ENCODE measurements at places on chromosomes 3 and 15. TPM values are rescaled to one million over a fixed set of nuclear protein-coding genes. Genes with fewer than 3 reads are reported as not detected.

DNA sequence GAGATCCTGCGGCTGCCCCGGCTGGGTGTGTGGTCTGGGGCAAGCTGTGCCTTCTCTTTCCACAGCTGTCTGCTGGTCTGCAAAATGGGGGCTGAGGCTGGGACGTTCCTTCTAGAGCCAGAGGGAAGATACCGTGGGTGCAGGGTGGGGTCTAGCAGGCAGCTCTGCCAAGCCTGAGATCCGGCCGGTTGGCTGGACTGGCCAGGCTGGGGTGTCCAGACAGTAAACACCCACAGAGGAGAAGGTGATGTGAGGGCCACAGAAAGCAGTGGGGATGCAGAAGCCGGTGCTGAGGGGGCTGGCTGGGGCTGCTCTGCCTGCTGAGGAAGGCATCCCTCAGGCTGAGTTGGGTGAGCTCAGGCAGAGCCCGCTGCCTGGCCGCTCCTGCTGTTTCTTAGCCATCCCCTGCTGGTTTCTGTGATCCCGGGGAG, 46.1 kb downstream of the FBLN2 start:
- no peak for DNase-seq

GOLGA6A gene
- total RNA-seq, result not detected

SAMMSON gene
- total RNA-seq, result not detected

CD80 gene
- 1.3 TPM for total RNA-seq

ANP32A gene
- total RNA-seq, result 92.6 TPM

DNA sequence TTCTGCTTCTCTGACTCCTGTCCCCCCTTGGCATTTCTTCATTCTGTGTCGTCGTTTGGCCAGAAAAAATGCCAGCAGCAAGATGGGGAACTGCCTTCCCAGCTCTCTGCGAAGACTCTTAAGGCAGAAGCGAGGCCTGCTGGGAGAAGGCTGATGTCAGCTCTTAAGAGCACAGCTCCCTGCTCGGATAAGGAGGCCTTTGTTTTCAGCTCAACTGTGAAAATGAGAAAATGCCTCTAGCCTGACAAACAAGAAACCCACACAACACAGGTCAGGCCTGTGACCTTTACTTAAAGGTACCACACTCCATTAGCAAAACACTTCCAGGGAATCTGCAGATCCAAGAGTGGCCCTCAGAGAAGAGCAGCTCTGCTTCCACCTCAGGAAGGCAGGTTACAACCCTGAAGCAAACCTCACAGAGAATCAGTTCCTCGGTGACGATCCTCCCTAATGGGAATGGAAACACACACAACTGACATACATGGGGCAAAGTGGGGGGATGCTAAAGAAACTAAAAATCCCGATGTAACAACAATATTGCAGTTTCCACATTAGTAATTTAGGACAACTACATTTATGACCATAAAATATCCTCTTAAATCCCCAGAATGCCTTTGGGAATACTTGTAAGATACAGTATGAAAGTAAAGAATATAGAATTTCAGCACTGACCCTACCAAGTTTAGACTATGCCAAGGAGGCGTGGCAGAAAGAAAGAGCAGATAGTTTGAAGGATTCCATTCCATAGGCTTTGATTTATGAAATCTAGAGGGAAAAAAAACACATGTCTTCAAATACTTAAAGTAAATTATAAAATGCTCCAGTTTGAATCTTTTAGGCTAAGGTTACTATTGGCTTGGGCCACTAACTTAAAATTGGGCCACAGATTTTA, 52.1 kb downstream of the VGLL4 start:
- DNase-seq, result no peak

GRCh38 chr3:165852191-165852590, 15.0 kb upstream of the BCHE start:
- DNase-seq, result no peak

DNA sequence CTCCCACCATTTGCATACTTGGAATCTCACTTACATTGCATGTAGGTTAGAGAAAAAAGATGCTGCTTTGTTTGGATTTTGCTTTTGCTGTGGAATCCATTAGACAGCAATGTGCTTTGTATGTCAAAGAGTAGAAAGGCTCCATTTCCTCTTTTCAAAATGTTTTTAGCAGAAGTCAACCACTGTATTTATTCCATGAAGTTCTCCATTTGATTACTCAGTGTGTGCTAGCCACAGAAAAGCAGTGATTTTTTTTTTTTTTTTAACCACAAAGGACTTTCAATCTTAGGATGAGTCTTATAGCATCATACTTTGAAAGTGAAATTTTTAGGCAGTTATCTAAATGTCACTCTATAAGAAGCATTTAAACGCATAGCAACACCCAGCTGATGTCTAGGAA, 285.0 kb upstream of the ADAMTS9 start:
- no peak for DNase-seq

GRCh38 chr3:100084100-100084806, 30.0 kb downstream of the FILIP1L start:
- no peak for DNase-seq

GRCh38 chr3:100230710-100231109, 30.1 kb upstream of the TBC1D23 start:
- DNase-seq, result no peak

- DNase-seq, result no peak
These were observed 58.5 kb downstream of the RPL22L1 start for GRCh38 chr3:170811515-170811914.

- no peak for DNase-seq
These were observed 271.7 kb downstream of the RPLP1 start for GRCh38 chr15:69724333-69724732.

DNA sequence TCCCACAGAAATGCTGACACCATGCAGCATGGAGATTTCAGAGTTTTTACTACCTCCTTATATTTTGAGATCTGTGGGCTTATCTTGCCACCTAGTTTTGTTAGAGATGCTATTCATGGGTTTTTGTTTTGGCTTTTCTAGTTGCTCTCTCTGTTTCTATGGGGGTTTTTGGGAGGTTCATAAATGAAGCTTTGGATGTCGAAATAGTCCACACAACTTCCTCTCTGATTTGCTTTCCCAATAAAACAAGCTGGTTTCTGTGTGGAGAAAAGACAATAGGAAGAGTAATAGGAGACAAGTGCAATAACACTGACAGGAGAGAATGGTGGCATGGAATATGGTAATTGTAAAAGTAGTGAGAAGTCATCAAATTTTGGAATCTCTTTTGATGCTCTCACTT, 106.8 kb upstream of the GPR149 start:
- no peak for DNase-seq

RTP1 gene
- not detected for total RNA-seq

- no peak for DNase-seq
These were observed 10.8 kb upstream of the TNFAIP8L3 start for GRCh38 chr15:51105430-51106016.

DNA sequence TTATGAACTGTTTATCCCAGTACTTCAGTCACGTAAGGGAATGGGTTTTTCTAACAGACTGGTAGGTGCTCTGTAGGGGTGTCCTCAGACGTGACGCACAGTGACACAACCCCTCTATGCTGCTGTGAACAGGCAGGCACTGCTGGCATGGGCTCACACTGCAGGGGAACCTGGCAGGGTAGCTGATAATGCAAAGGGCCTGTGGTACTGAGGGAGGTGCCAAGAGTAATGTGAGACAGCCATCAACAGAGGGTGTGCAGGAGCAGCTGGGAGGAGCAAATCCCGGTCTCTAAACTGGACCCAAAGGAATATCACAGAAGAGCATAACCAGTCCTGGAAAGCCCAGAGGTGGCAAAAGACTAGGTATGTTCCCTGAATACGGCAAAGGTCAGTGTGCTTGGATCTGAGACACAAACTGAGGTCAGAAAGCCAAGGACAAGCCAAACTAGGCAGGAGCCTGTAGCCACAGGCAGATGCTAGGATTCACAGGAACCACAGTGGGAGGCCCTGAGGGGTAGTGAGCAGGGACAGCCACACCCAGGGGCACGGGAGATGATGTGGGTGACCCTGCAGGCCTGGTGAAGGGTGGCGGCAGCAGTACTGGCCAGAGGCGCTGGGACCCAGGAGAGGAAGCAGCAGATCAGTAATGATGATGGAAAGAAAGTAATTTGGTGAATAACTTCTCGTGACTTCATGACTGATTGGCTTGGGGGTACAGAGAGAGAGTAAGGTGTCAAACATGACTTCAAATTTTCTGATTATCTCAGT, 248.1 kb upstream of the CHRNA7 start:
- DNase-seq, result no peak

LNP1 gene
- 1.3 TPM for total RNA-seq

- DNase-seq, result no peak
These were observed 251.9 kb downstream of the CDIN1 start for GRCh38 chr15:36831125-36831903.

- DNase-seq, result no peak
These were observed 314.1 kb downstream of the NLGN1 start for GRCh38 chr3:173711619-173712018.

DNA sequence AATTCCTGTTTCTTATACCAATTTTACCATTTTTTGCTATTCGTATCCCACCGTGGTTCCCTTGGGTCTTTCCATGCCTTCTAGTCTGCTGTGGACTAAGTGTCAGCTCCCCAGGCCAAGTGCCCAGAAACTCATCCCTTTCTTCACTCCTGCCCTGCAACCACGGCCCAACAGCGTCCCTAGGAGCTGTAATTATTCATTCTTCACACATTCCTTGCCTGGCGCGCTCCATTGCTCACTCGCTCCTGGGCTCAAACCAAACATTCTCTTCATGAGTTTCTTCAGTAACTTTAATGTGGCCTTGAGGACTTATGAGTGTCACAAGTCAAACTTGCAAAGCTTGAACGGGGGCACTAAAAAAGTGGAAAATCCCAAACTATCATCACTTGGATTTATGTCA, 15.7 kb downstream of the GABRB3 start:
- DNase-seq, result no peak

- no peak for DNase-seq
These were observed 172.5 kb downstream of the NSMCE3 start for GRCh38 chr15:29097168-29097567.

DNA sequence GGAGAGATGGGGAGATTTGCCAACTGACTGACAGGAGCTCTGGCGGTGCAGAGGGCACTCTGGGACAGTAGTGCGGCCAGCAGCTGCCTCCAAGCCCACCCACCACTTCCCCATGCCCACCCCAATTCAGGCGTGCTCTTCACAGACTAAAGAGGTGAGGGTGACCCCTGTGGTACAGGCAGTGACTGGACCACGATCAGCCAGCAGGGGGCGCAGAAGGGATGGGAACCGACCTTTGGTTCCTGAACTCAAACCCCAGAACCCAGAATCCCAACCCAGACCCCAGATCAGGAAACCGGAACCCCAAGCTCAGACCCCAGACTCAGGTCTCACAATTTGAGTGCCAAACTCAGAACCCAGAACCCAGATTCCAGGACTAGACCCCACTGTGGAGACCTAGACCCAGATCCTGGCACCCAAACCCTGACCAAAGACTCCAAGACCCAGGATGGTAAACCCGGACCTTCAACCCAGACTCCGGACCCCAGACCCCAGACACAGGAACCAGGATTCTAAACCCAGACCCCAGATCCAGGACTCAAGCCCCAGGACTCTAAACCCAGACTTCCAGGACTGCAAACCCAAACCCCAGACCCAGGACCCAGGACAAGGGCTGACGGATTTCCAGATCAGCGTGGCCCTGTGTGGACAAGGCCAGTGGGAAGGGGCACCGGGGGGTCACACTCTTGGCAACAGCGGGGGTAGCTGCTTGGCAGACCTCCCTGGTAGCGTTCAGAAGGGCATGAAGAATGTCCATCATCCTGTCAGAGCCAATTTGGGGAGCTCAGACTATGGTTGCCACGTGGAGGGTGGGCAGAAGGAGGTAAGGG, 3.7 kb upstream of the MYL3 start:
- no peak for DNase-seq

- no peak for DNase-seq
These were observed 161.3 kb downstream of the AKAP13 start for GRCh38 chr15:85541744-85542143.

DNA sequence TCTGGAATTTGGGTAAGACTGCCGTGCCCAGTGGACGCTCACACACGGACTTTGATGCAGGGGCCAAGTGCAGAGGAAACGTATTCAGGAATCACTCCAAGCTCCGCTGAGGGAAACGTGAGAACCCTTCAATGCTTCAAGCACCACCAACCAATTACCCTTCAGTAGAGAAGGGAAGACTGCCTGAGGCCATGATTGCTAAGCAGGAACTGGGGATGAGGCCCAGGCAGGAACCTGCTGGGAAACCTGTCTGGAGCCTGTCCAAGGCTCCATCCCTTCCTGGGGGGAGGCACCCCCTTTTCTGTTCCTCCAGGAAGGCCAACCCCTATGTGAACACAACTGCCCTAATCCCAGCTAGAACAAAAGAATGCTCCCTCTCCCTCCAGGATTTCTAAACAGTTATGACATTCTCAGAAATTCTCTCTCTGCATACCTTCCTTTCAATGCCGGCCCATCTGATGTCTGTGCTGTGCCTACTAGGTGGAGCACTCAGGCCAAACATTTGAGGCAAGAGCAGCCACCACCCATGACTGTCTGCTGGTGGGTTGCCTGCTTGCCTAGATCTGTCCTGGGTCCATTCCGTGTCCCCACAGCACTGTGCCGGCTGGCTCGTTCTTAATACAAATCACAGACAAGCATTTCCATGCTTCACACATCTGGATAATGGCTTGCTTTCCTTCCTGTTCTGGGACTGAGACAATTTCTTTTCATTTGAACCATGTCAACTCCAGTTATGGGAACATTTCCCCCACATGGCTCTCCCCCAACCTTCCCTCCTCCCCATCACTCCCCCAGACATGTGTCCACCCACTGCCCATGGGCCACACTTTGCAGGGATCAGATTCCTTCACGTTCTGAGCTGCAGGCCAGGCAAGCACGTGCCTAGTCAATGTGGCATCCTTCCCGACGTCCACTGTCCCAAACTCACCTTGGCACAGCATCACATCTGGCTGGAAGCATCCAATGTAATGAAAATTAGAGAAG, 149.4 kb downstream of the ADAMTS17 start:
- peak; percentile 47 for DNase-seq

GALNT15 gene
- total RNA-seq, result 275 TPM

GRCh38 chr15:63037976-63038720, 4.4 kb upstream of the TPM1 start:
- DNase-seq, result no peak

- no peak for DNase-seq
These were observed 303.0 kb downstream of the PLOD2 start for GRCh38 chr3:145857956-145858355.

- no peak for DNase-seq
These were observed 149.1 kb upstream of the LRRFIP2 start for GRCh38 chr3:37323494-37323893.

- DNase-seq, result no peak
These were observed 81.4 kb upstream of the CRBN start for GRCh38 chr3:3260870-3261269.

GRCh38 chr3:43960448-43960840, 269.7 kb downstream of the ABHD5 start:
- DNase-seq, result no peak

- no peak for DNase-seq
These were observed 343.9 kb downstream of the GRM7 start for GRCh38 chr3:7204848-7205156.

DNA sequence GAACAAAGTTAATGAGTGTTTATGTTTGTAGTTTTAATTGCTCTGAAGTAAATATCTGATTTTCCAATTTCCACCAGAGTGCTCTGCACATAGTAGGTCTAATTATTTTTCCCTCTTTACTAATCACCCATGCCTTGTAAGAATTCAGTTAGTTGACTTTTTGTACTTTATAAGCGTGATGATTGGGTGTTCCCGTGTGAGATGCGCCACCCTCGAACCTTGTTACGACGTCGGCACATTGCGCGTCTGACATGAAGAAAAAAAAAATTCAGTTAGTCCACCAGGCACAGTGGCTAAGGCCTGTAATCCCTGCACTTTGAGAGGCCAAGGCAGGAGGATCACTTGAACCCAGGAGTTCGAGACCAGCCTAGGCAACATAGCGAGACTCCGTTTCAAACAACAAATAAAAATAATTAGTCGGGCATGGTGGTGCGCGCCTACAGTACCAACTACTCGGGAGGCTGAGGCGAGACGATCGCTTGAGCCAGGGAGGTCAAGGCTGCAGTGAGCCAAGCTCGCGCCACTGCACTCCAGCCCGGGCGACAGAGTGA, 507 bp upstream of the VHL start:
- DNase-seq, result no peak
